Lower lobe of right lung (tissue), 2 donors: ENCODE measurements at places on chromosomes 12 and 14.

DNA sequence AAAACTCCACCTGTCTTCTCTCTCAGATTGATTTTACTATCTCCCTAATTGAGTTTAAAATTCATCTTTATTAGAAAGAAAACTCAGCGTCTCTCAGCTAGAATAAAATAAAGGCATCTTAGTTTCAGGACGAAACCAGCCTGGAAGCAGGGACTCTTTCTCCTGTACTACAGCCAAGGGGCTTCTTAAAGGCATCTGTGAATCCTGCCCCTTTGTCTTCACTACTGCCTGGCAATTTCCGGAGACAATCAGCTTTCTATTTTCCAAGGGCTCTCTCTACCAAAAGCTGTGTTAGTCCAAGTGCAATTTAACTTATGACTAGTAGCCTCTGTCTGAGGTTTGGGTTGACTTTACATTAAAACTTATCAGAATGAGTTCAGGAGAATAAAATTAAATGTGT, 623.3 kb upstream of the FOXG1 start:
- DNase-seq = no peak

GRCh38 chr14:51224551-51224950, 15.5 kb upstream of the TMX1 start:
- no peak for DNase-seq

DNA sequence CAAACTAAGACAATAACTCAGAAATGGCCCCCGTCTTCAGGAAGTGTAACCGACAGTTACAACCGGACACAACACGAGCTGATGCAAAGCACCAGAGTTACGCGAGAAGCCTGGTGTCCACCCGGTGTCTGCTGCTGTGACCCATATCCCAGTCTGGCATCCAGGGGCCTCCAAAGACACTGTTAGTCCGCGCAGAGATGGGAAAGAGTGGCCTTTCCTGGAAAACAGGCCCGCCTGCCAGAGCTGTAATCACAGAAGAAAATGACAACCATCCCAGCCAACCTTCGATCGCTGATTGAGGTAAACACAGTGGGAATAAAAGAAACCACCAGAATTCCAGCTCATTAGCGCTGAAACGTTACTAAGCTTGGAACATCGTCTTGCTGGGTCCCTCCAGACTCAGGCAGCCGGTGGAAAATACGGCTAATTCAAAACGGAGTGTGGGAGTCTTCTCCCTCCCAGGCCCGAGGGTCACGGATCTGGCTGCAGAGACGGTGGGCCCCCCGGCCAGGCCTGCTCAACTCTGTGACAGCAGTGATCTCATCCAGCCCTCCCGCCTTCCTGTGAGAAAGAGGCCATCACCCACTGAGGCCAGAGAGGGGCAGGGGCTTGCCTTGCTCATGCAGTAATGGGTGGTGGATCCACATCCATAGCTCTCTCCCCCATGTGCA, 273.9 kb upstream of the RTL1 start:
- DNase-seq = no peak

- DNase-seq = no peak
These were observed 63.8 kb downstream of the SUSD6 start for GRCh38 chr14:69675245-69675583.

DNA sequence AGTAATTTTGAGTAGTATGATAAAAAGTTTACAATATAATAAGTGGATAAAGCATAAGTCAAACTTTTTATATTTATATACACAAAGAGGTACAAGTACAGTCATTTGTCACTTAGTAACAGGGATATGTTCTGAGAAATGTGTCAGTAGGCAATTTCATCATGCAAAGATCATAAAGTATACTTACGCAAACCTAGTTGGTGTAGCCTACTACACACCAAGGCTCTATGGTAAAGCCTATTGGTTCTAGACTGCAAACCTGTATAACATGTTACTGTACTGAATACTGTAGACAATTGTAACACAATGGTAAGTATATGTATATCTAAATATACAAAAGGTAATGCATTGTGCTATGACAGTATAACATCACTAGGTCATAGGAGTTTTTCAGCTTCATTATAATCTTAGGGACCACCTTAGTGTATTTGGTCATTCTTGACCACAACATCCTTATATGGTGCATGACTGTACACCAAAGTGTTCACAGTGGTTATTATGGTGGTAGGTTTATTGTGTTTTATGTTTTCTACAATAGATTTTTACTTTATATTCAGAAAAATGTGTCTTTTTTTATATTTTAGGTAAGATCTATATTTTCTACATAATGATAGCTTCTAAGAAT, 14.9 kb upstream of the SCFD1 start:
- no peak for DNase-seq
